ENCODE measurements at places on chromosomes 11 and 22.

DNA sequence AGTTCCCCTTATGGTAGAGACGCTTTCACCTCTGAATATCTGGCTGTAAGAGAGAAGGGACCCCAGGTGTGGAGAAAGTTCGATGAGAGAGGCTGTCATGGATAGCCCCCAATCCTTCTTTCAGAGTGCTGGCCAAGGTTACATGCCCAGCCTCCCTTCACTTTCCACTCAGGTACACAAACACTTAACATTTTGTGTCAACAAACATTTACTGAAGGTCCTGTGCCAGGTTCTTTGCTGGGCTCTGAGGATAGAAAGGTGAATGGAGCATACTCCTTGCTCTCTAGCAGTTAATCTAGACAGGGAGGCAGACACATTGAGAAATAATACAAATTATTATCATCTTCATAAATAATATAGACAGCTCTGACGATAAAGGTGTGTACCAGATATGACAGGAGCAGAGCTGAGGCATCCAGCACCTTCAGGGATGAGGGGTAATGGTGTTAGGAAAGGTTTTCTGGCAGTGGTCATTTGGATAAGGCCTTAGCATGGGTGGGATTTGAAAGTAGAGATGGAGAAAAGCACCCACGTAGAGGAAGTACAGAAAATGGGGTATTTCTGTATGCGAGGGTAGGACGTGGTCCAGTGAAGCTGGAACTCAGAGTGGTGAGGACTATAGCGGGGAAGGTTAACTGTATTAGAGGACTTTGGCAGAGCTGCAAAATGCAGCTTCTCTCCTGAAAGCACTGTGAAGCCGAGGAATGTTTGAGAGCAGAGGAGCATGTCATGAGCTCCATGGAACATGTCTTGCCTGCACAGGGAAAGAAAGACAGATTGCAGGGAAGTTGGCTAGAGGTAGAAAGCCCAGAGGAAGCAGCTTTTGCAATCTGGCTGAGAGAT, 19.6 kb downstream of the PPFIBP2 start:
- DNase-seq: no peak

DNA sequence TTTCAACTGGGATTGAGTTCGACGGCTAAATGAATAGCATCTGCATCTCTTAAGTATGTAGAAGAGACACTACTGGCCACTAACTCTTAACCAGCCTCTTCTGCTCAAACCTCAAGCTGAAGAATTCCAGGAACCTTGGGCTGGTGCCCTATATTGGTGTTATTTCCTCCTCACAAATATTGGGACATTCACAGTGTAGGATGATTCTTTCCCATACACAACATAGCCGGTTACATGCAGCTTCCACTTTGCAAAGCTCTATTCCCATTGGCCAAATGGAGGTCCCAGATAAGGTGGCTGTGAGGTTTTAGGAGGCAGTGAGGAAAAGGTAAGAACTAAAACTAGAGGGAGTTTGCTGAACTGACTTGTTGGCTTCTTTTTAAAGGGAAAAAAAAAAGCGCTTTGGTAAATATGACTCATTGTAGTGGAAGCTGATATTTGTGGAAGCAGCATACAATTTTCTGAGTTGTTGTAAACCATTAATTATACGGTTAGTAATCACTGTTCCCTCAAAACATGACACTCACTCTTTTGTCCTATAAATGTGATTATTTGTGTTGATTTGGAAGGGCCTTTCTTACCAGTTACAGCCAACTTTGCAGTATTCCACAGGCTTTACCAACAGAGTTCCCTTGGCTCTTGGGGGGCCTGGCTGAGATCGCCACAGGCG, 17.6 kb downstream of the C22orf31 start:
- DNase-seq: no peak

DNA sequence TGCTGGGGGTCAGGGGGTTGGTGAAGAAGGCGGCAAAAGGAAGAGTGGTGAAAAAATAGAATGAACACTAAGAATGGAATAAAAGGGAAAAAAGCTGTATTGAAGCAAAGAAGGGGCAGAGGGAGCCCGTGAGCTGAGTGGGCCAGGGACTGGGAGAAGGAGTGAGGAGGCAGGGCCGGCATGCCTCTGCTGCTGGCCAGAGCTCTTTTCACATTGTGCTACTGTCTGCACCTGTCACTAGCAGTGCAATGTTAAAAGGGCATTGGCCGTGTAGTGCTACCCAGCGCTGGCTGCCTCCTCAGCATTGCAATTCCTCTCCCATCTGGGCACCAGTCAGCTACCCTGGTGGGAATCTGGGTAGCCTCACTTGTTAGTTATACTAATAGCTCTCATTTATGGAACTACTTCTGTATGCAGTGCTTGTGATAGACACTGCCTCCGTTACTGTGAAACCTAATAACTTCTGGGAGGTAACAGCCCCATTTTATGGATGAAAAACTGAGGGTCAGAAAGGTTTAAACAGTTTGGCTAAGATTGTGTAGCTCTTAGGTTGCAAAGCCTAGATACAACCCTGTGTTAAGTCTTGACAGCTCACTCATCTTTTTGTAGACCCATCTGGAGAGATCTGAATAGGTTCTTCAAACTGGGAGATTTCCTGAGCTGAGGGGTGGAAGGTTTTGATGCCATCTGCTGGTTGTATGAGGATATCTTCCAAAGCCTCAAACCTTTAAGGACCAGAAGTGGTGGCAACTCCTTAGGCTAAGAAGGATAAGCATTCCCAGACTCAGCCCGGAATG, 8.5 kb downstream of the YPEL4 start:
- DNase-seq: no peak

DNA sequence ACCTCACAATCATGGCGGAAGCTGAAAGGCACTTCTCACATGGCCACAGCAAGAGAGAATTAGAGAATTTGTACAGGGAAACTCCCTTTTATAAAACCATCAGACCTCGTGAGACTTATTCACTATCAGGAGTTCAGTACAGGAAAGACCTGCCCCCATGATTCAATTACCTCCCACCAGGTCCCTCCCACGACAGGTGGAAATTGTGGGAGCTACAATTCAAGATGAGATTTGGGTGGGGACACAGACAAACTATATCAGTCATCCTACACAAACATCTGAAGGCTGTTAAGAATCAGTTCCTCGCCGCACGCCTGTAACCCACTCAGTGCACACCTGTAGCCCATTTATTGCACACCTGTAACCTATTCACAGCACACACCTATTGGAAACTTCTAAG, 39.8 kb downstream of the CHST1 start:
- no peak for DNase-seq

- DNase-seq: no peak
Observed at GRCh38 chr11:88352139-88352538, 14.6 kb upstream of the CTSC start.

- no peak for DNase-seq
Observed at GRCh38 chr11:8315954-8316353, 52.3 kb upstream of the LMO1 start.

DNA sequence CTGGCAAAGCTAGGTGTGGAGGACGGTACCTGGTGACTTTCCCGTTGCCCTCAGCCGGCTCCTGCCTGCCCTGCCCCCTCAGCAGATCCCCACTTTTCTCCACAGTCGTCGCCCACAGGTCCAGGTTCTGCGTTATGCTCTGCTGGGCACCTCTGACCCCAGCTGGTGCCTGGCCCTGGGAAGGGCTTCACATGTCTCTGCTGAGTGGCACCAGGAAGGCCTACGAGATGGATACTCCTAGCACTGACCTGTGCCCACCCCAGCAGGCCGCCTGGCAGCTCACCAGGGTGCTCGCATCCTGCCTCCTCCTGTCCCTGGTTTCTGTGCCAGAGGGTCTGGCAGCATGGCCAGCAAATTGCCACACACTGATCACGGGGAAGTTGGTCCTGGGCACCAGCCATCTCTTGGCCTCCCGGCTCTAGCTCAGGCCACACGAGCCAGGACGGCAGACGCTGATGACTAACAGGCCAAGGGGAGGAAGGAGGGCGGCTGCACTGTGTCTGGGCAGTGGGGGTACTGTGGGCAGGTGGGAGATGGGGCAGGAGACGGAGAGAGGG, 13.8 kb downstream of the CARS1 start:
- no peak for DNase-seq

- DNase-seq: peak; percentile 13
Observed at GRCh38 chr11:2090172-2091111, 48.7 kb downstream of the IGF2 start.

DNA sequence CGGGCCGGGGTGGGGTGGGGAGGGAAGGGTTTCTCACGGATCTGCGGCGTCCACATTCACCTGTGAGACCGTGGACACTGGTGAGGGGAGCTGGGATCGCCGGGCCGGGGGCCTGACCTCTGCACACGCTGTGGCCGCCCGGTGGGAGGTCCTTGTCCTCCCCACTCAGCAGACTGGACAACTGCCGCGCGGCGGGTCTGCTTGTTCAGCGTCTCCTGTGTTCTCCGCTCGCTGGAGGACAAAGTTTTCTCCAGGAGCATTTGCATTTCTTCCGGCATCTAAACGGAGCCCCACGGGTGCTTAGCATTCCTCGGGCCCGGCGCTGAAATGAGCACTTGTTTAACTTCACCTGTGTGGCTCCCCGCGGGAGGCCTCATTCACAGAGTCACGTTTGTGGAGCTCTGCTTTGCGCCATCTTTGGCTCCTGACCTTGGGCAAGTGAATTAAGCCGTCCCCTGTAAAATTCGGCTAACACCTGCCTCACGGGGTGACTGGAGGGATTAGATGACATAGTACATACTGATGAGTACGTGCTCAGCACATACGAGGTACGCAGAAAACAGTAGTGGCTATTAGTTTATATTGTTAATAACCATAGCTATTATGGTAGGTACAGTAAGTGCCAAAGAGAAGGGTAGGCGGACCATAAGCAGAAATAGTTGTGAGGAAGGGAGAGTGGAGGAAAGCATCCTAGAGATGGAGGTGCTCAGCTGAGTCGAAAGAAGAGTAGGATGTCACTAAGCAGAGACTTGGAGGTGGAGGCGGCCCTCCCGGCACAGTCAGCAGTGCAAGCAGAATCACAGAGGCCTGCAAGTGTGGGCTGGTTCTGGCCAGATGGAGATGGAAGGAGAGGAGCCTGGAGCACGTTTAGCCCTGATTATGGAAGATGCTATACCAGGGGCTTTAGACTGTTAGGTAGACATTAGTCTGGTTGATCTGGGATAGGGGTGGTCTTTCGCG, 885 bp downstream of the TRMU start:
- DNase-seq: peak; percentile 38

DNA sequence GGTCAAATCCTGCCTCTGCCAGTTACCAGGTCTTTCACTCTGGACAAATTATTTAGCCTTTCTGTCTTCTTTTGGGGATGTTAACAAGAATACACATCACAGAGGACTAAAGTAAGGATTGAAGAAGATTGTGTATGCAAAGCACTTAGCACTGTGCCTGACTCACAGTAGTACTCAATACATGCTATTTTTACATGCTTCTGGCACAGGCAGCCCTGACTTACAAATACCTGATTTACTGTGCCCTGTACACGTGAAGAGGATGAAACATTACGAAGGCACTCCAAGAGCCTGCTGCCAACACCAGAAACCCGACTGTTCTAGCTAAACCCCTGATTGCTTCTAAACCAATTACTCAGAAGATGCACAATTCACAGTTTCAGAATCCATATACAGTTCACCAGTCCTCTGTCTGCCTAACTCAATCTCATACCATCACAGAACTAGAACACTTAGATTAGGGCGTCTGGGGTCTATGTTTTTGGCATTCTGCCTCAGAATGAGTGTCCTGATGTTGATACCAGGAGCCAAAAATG, 300.9 kb upstream of the DDI1 start:
- DNase-seq: no peak

- no peak for DNase-seq
Observed at GRCh38 chr22:48257685-48258055, 1495.2 kb downstream of the TBC1D22A start.

- no peak for DNase-seq
Observed at GRCh38 chr22:30402028-30402765, 5.4 kb downstream of the SEC14L2 start.

- DNase-seq: no peak
Observed at GRCh38 chr11:63142459-63142858, 1.6 kb downstream of the SLC22A24 start.

DNA sequence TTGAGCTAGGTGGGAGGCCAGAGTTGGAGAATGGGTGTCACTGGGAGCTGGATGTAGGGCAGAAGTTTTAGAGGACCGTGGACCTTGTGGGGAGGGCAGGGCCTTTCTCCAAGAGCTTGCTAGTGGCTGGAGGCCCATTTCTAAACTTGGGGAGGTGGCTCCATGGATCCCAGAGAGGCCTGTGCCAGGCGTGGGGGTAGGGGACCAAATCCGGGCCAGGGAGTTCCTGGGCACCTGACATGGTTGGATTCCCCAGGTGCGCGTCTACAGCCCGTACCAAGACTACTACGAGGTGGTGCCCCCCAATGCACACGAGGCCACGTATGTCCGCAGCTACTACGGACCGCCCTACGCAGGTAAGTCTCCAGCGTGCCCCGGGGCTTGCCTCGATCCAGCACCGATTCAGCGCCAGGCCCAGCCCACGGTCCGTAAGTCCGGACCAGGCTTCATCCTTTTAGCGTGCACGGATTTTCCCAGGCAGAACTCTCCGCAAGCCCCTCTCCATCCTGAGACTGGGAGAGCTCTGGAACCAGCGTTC, 14.2 kb downstream of the PLEKHB1 start:
- no peak for DNase-seq

GRCh38 chr11:33515347-33515746, 185.3 kb downstream of the C11orf91 start:
- no peak for DNase-seq

GRCh38 chr11:58647141-58647699, 24.8 kb downstream of the CNTF start:
- no peak for DNase-seq

- DNase-seq: no peak
Observed at GRCh38 chr22:35578836-35579575, 38.1 kb downstream of the MB start.

DNA sequence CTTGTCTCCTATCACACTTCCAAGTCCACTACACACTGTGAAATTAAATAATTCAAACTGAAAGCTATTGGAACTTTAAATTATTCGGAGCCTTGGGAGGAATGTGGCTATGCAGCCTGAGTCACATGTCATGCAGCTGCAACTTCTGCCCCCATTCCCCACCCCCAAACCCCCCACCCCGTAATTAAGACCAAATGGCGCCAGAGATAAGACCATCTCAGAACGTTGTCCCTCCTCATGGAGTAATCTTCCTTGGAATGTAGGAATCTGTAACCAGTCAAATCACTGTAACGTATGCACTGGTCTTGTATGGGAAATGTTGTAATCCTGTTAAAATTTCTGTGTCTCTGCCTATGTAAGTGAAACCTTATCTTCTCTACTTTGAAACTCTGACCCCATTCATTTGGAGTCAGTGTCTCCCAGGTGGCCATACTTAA, 37.0 kb downstream of the GAB2 start:
- DNase-seq: no peak

DNA sequence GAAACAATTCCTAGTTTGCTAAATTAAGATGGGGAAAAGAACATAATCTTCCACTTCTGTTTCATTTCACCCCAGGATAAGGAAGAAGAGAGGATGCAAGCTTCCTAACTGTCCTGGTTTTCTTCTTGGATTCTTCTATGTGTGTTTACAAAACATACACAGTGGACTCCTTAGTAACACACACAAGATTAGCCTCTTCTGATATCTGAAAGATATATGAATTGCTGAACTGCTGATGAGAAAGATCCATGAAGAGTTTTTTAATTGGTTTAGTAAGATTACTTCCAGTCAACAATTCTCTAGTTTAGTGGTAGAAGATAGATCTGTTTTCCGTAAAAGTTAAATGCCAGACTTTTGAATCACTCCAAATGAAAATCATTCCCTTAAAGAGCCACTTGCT, 86.8 kb downstream of the WT1 start:
- DNase-seq: no peak

GRCh38 chr11:1691878-1692707, 4.9 kb upstream of the KRTAP5-6 start:
- DNase-seq: no peak
